ENCODE measurements at places on chromosomes 5 and 9.

GRCh38 chr9:35553670-35554543, 51.2 kb upstream of the TESK1 start:
- DNase-seq, result no peak

DNA sequence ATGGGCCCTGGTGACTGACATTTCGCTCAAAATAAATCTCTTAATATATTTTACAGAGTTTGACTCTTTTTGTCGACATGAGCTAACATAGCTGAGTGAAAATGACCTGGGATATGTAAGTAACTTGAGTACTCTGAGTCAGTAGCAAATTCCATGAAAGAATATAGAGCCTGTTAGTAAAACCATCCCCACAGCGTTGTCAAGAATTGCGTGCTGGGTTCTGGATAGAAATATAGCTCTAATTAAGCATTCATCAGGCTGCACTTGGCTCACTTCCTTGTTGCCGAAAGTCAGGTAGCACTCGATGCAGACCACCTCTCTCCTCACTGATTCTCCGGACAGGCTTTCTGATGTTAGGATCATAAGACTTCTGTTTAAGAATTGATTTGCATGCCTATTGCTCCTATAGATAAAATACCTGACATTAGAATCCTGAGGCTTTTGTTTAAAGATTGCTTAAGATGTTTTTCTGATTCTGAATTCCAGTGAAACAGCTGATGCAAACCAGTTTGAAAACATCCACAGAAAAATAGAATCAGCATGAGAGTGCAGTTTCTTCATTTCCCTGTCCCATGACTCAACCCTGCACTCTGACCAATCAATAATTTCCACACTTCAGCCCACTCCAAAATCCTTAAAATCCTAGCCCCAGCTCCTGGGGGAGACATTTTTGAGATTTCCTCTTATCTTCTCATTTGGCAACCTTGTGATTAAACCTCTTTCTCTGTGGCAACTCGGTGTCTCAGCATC, 310.6 kb downstream of the DIRAS2 start:
- no peak for DNase-seq

- no peak for DNase-seq
Observed at GRCh38 chr9:120983259-120983837, 56.8 kb upstream of the TRAF1 start.

DNA sequence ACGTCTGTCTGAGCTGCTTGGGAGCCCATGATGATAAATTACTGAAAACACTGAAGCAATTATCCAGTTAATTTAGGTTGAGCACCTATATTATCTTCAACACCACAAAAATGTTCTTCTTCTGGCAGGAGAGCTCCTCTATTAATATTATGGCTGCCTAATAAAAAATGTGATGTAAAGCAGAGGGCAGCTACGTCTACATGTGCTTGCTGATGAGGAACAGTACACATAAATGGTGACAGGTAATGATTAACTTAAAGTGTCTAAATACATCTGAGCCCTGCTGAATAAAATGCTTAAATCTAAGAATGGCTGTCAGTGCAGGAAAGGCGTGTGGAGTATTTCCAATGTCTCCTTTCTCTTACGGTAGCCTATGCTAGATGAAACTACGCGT, 131.3 kb upstream of the NR3C1 start:
- no peak for DNase-seq

GRCh38 chr5:5381310-5381913, 41.1 kb upstream of the ICE1 start:
- DNase-seq, result no peak

DNA sequence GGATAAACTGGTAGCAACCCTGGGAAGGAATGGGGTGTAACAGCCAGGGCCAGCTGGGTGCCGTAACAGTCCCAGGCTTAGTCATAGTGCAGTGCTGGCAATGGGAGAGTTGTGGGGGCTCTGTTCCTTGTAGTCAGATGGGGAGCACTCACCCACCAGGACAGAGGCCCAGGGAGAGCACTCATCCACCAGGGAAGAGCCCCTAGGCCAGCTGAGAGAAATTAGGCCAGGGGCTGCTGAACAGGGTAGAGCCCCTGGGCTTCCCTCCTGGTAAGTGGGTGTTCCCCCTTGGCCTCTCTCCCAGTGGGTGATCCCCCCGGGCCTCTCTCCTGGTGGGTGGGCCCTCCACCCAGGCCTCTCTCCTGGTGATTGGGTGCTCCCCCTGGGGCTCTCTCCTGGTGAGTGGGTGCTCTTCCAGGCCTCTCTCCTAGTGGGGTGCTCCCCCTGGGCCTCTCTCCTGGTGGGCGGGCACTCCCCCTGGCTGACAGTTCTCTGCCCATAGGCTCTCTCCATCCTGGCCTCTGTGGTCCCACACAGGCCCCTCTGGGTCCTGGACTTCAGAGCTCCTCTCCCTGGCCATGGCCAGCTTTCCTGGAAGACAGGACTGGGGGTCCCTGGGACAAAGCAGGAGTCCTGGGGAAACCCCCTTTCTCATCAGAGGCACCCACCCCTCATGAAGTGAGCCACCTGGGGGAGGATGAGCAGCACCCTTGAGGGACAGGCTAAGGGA, 13.4 kb downstream of the FGD3 start:
- DNase-seq, result no peak

GRCh38 chr9:137128158-137128861, 10.6 kb upstream of the GRIN1 start:
- DNase-seq, result no peak

GRCh38 chr9:75962013-75962661, 71.7 kb downstream of the PCSK5 start:
- DNase-seq, result no peak

Measured in CD4-positive, alpha-beta T cell (primary cell).